ENCODE measurements at places on chromosomes 3 and 15.

- DNase-seq: no peak
Observed at GRCh38 chr3:131733086-131733841, 230.5 kb upstream of the MRPL3 start.

- DNase-seq: no peak
Observed at GRCh38 chr15:70432924-70433495, 330.3 kb downstream of the UACA start.

- DNase-seq: peak; percentile 62
Observed at GRCh38 chr3:51953445-51953844, 1.7 kb upstream of the GPR62 start.

DNA sequence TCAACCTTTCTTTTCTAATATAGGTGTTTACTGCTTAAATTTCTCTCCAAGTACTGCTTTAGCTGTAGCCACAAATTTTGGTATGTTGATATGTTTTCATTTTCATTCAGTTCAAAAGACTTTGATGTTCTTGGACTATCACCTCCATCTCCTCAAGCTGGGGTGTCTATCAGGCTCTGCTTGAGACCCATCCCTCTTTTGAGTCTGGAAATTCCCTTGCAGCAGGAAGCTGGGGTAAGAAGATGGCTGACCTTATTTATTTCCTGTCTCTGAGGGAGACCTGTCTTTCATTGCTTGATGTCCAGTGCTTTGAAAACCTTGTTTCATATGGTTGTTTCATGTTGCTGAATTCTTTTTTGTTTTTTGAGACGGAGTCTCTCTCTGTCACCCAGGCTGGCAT, 60.5 kb upstream of the ADPGK start:
- DNase-seq: no peak

Data from astrocyte of the spinal cord (primary cell).